ENCODE measurements at places on chromosomes 16 and 17.

DNA sequence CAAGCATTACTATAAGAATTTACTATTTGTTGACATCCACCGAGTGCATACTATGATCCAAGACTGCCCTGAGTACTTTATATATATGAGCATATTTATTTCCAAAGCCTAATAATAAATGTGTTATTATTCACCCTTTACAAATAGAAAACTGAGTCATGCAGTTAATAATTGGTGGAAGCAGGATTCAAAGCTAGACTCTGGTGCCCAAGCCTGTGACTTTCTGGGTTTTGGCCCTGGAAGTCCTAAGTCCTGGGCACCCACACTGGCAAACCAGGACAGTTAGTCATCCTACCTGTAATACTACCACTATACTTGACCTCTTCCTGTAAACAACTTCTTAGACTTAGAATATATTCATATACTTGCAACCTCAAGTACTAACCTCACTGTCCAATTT, 257.4 kb upstream of the IRX5 start:
- no peak for DNase-seq

GRCh38 chr16:63653044-63653839, 1468.6 kb downstream of the CDH11 start:
- peak; percentile 20 for DNase-seq

- peak; percentile 37 for DNase-seq
Observed at GRCh38 chr16:84117494-84117843, 727 bp upstream of the MBTPS1 start.

DNA sequence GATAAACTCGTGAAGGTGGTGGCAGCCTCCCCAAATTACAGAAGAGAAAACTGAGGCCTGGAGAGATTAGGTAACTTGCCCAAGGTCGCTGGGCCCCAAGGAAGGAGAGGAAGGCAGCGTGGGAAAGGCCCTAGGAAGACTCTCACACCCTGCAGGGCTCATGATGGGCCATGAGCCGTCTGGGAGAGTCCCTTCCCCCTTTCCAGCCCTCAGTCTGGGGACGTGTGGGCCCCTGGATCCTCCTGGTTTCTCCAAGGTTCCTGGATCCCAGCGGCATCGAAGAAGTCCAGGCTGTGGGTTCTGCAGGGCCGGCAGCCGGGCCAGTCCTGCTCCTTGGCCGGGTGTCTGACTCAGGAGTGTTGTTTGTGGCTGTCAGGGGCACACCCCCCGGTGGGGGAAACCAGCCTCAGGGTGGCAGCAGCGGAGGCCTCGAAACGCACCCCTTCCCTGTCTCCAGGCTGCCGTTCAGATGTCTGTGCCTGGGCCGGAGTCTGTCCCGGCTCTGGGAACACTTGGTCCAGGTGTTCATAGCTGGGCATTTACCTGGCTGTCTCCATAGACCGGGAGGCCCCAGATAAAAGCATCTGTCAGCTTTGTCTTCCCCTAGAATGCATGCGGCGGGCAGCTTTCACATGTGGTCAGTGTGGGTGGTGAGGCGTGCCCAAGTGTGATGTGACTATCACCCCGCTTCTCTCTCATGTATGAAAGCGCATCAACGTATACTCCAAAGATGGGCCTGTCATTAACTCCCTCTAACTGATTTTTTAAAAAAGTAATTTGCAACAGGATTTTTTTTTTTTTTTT, 3.7 kb upstream of the RAP1GAP2 start:
- DNase-seq = no peak

DNA sequence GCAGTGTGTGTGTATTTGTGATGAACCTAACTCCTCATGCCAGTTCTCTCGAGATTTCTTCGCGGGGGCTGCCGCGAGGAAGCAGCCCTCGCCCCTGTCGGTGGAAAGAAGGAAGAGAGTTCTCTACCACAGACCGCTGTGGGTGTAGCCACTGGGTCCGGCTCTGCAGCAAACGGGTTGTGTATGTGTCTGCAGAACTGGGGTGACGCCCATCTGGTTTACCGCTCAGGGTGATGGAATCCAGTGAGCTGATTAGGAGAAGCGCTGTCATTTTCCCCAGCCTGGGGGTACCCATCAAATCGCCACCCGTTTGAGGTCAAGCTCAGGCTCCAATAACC, 7.7 kb downstream of the CORO6 start:
- DNase-seq = no peak

DNA sequence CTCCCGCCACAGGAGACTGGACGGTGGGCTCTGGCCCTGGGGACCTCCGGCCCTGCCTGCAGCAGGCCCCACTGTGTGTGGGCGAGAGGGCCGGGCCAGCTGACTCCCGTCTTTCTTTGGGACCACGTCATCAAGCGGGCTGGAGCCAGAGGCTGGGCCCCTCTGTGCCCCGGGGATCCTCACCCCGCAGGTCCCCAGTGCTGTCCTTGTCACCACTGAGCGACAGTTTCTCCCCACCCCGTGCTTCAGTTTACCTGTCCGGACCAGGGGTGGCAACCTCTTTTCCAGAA, 181.9 kb upstream of the ZNF469 start:
- DNase-seq = no peak

- peak; percentile 11 for DNase-seq
Observed at GRCh38 chr16:29900888-29901606, 759 bp downstream of the ASPHD1 start.

- DNase-seq = no peak
Observed at GRCh38 chr16:81296631-81297030, 18.1 kb upstream of the GAN start.

DNA sequence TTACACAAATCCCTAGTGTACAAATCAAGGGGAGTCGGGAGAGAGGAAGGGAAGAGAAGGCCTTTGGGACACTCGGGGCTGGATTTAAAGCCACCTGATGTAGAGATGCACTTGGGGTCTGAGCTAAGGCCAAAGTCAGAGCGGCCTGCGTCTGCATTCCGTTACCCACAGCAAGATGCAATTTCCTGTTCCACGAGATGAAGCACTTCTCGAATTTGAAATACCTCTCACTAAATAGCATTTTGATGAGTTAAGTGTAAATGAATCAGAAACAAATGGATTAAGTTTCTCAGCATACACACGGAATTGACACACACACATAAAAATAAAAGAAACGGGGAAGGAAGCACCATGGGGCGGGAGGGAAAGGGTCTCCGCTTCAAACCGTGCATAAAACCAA, 386.0 kb downstream of the SOX9 start:
- peak; percentile 61 for DNase-seq

DNA sequence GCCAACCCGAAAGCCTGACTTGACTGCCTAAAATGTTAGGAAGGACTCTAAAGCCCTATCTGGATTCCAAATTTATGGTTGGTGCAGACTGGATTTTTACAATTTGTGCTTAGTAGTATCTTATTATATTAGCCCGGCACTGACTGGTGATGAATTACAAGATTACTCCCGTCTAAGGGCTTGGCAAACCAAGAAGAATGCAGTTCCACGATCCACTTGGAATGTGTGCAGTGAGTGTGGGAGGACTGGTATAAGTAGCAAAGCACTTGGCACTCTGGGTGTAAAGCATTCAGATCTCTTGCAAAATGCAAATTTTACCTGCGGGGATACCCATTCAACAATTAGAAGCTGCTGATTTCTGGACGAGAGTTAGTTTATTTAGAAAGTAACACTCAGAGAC, 539.4 kb downstream of the MAF start:
- DNase-seq = no peak

DNA sequence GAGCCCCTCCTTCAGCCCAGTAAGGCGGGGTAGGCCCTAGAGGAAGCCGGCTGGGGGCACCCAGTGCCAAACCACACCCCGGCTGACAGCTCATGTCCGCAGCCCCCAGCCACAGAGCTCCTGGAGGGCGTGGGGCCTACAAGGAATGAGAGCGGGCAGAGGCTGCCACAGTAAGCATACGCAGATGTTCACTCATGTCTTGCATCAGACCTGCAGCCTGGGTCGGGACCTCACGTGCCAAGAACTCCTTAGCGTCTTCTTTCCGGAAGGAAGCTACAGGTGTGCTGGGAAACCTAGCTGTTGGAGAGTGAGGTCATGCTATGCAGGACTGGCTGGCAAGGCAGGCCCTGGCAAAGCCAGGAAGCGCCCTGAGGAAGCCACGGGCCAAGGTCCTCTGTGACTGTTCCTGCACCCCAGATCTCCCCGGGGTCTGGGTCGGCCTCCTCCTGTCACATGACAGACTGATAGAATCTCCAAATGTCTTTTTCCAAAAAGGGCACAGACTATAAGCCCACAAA, 1.6 kb downstream of the ZNF598 start:
- DNase-seq = peak; percentile 45

DNA sequence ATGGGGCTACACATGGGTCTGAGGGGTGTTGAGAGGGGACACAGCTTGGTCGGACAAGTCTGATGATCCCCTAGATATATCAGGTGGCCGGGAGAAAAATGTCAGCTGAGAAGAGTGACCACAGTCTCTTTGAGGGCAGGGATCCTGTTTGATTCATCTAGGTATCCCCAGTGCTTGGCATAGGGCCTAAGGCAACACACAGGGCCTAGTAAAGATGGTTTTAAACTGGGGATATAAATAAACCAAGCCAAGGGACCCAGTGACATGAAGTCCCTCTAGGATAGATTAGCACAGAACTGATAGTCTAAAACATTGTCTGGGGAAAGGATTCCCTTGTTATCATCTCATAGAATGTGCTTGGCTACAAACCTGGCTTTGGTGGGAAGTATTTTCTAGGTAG, 1.4 kb downstream of the ERCC4 start:
- DNase-seq = no peak

DNA sequence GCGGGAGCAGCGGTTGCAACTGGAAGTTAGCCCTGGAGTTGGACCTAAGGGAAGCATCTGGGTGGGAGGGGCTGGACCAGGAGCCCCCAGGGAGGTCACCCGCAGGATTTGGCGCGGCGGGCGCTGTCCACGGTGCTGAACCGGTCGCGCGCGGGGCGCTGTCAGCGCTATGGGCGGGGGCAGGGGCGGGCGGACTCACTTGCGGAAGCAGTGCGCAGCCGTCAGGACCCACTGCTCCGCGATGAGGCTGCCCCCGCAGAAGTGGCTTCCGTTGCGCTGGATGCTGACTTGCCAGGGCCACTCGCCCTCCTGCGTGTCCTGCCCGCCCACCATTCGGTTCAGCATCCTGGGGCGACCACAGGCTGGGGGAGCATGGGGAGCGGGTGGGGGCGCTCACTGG, 4.5 kb downstream of the PRSS27 start:
- peak; percentile 50 for DNase-seq

GRCh38 chr17:14737984-14738651, 437.2 kb downstream of the HS3ST3B1 start:
- DNase-seq = peak; percentile 100

DNA sequence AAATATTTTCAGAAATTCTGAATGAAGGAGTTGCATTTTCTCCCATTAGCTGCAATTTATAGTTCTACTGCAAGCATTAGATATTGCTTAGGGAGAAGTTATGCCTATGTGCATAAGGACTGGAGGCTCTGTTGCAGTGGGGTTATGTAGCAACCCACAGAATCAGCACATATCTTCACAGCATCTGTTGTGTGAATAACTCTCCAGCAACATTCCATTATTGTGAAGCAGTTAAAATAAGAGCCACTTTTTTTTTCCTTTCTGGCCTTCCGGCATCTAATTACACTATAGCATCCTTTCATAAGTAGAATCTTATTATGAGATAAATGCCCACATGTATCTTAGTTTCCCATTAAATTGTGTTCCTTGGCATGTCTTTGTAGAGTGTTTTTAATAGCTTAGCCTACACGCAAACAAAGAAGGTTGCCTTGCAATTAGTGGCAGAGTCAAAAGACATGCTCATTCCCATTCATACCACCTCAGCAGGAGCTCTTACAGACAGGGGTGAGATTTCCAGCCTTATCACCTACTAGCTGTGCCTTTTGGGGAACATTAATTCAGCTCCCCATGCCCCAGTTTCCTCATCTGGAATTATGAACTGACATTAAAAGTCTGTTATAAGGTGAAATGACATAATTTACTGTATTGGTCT, 596.0 kb upstream of the GOT2 start:
- peak; percentile 80 for DNase-seq

GRCh38 chr16:16052916-16053315, 103.5 kb downstream of the ABCC1 start:
- peak; percentile 21 for DNase-seq

DNA sequence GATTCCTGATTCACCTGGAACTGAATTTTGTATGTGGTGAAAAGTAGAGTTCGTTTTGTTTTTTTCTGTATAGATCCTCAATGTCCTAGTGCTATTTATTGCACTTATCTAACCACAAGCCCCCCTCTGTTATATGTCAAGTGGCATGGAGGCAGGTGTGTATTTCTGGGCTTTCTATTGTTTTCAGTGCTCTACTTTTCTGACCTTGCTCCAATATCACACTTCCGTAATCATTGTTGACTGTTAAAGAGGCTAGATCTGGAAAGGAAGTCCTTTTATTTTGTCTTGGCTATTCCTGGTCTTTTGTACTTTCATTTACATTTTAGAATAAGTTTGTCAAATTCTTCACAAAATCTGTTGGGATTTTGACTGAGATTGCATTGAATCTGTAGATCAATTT, 26.8 kb upstream of the FBXO47 start:
- no peak for DNase-seq

- DNase-seq = no peak
Observed at GRCh38 chr17:17043461-17044271, 1.4 kb downstream of the MPRIP start.

DNA sequence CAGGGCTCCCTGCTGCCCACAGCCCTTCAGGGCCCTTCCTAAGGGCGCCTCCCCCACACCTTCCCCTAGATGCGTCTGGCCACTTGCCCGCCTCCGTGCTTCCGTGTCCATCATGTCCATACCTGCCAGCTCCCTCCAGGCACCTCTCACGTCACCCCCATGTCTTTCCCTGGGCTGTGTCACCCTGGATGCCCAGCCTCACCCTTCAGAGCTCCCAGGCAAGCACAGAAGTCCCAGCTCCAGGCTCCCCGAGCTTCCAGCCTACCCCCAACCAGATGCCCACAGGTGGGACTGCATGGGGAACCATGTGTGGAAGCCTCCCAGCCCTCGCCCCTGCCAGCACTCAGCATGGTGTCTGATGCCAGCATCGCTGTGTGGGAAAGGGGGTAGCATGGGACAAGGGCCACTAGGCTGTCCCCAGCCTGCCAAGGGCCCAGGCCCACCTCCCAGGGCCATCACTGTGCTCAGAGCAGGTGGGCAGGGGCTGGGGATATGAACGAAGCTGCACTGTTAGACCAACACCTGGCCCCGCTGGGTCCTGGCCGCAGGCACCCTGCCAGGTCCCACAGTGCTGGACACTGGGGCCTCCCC, 1.9 kb upstream of the AXIN1 start:
- DNase-seq = no peak
